NB4 (cell line): ENCODE measurements at places on chromosomes 12 and 14.

DNA sequence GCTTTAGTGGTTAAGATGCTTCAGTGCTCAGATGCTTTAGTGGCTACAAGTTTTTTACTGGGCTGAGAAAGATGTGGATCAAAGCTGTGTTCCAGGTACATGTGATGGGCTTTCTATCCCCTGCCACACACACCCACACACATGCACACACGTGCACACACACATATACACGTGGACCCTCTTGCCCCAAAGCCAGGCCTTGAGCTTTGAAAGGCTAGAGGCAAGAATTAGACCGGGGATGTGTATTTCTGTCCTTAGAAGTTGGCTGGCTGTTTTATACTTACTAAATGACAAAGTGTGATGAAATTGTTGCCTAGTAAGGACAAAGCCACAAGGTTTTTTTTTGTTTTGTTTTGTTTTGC, 376.5 kb downstream of the C12orf75 start:
- no peak for DNase-seq

GRCh38 chr12:68012712-68013111, 23.5 kb downstream of the IFNG-AS1 start:
- DNase-seq = peak; percentile 87

- no peak for DNase-seq
Measured at GRCh38 chr14:69904246-69904645, 25.0 kb downstream of the SMOC1 start.

DNA sequence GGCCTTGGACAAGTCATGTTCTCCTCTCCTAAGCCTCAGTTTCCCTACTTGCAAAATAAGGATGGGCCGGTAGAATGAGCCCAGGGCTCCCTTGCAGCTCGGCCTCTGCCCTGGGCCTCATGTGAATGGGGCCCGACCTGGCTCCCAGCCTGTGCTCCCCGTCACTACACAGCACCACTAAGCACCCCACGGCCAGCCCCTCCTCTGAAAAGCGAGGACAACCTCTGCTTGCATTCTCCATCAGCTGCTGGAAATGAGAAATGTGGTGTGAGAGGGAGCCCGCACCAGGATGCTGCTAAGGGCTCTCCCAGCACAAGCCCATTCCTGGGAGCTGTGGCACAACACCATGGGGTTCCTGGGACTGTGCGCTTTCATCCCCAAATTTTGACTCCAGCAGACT, 10.2 kb downstream of the SLC25A47 start:
- DNase-seq = no peak

- DNase-seq = no peak
Measured at GRCh38 chr14:39680777-39681176, 248.5 kb upstream of the FBXO33 start.

DNA sequence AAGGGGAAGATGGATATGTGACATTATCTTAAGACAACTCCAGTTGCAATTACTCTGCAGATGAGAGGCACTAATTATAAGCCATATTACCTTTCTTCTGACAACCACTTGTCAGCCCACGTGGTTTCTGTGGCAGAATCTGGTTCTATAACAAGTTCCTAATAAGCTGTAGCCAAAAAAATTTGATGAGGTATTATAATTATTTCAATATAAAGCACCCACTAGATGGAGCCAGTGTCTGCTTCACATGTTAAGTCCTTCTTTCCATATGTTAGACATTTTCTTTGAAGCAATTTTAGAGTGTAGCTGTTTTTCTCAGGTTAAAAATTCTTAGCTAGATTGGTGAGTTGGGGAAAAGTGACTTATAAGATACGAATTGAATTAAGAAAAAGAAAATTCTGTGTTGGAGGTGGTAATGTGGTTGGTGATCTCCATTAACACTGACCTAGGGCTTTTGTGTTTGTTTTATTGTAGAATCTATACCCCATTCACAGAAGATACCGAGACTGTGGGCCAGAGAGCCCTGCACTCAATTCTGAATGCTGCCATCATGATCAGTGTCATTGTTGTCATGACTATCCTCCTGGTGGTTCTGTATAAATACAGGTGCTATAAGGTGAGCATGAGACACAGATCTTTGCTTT, 36.9 kb downstream of the PSEN1 start:
- DNase-seq = peak; percentile 59

GRCh38 chr12:128840862-128841468, 12.3 kb upstream of the GLT1D1 start:
- DNase-seq = no peak

GRCh38 chr12:16955083-16955657, 349.2 kb upstream of the LMO3 start:
- DNase-seq = peak; percentile 36
